ENCODE measurements at places on chromosomes 5 and 9.

DNA sequence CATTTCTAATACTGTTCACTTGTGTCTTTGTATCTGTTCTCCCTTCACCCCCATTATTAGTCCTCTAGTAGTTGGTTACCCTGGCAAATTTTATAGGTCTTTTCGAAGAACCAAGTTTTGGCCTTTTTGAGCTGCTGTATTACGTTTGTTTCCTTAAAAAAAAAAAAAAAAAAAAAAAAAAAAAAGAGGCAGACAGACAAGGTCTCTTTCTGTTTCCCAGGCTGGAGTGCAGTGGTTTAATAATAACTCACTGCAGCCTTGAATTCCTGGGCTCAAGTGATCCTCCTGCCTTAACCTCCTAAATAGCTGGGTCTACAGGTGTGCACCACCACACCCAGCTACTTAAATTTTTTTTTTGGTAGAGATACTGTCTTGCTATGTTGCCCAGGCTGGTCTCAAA, 20.9 kb downstream of the DDX4 start:
- DNase-seq = no peak

DNA sequence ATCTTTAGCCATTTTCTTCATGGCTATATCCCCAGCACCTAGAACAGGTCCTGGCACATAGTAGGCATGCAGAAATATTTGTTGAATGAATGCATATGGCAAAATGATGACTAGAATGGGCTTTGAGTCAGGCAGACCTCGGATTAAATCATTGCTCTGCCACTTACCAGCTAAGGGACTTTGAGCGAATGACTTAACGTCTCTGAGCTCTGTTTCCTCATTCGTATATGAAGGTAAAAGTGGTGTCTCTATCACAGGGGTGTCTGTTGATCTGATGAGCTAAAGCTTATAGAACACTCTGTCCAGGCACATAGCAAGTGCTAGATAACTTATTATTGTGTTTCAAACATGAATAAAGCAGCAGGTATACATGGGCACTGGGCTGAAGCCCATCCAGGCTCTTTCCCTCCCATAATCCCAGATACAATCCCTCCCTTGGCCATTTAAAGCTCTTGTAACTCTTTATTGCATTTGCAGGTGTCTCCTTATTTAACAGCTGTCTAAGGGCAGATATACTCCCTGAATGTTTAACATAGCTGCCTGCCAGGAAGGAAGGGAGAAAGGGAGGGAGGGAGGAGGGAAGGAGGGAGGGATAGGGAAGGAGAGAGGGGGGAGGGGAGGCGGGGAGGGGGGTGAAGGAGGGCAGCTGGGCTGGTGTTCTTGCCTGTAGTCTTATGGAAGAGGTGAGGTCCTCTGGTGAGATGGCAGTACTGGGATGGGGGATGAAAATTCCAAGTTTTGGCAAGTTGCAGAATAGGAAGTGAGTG, 23.2 kb upstream of the STXBP1 start:
- no peak for DNase-seq

GRCh38 chr5:63803165-63803564, 159.1 kb downstream of the HTR1A start:
- DNase-seq = no peak

- DNase-seq = no peak
Measured at GRCh38 chr9:37471942-37472684, 6.9 kb upstream of the ZBTB5 start.

GRCh38 chr5:44875661-44876605, 67.2 kb downstream of the MRPS30 start:
- DNase-seq = no peak

- DNase-seq = no peak
Measured at GRCh38 chr9:132717326-132717945, 47.2 kb downstream of the GTF3C4 start.

DNA sequence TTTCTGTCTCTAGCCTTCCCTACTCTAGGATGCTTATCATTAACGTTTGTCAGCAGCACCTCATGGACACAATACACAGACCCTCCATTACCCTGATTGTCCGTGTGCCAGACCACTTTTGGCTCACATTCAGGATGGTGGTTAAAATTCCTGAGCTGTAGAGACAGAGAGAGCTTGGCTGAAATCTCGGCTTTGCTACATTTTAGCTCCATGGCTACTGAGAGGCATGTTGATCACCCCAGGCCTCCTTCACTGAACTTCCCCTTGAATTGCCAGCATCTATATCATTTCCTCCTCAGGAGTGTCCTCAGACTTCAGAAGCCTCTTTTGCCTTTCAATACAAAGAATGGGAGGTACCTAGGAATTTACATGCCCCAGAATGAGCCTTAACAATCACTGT, 104.7 kb upstream of the ISL1 start:
- DNase-seq = no peak

GRCh38 chr9:135281791-135282737, 194.6 kb downstream of the OLFM1 start:
- DNase-seq = no peak

GRCh38 chr5:59789894-59790293, 103.6 kb downstream of the PDE4D start:
- DNase-seq = no peak

GRCh38 chr5:82525626-82526025, 247.5 kb upstream of the RPS23 start:
- no peak for DNase-seq

GRCh38 chr5:157793301-157793700, 49.8 kb downstream of the LSM11 start:
- DNase-seq = no peak

DNA sequence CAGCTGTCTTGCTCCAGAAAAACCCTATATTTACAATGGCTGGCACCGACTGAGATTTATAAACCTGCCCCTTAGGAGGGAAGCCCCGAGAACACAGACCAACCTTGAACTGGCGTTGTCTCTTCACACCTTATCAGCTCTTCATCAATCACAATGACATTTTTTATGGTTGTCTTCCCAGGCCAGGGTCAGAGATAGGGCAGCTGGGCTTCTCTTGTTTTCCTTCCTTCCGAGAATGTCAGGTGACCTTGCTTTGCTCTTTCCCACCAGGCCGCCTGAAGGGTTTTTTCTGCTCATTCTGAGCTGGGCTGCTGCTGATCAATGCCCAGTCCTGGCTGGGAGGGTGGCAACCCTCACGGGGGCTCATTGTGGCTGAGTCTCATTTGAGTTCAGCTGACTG, 619.1 kb downstream of the CCDC171 start:
- DNase-seq = no peak

DNA sequence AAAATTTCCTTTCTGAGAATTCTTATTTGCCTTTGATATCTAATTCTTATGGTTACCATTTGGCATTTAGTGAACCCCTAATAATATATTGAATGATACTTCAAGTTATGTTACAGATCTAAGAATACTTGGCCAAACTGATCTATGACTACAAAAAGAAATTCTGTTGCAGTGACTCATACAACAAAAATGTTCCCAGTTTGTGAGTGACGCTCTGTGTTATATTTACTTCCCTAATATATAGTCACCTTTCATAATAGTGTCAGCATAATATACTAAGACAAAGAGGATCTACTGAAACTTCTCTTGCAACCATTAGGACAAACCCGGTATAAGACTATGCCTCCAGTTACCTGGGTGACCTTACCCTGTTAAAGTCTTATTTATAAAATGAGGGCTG, 216.9 kb upstream of the TLX3 start:
- no peak for DNase-seq

GRCh38 chr5:127038550-127038949, 8.2 kb upstream of the MARCHF3 start:
- DNase-seq = no peak

DNA sequence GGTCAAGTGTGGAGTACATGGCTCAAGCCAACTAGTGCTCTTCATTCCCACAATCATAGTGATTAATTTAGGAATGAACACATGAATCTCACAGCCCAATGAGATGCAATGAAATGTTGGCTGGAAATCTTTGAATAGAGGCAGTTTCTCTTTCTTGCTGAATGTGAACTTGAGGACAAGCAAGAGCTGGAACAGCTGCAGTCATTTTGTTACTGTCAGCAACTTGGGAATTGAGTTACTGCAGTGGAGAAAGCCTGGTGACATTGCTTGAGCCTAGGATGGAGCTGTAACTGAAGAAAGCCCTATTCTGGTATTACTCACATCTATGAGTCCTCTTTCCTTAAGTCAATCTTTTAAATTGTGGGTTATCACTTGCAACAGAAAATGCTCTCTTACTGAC, 62.3 kb downstream of the YIPF5 start:
- no peak for DNase-seq

DNA sequence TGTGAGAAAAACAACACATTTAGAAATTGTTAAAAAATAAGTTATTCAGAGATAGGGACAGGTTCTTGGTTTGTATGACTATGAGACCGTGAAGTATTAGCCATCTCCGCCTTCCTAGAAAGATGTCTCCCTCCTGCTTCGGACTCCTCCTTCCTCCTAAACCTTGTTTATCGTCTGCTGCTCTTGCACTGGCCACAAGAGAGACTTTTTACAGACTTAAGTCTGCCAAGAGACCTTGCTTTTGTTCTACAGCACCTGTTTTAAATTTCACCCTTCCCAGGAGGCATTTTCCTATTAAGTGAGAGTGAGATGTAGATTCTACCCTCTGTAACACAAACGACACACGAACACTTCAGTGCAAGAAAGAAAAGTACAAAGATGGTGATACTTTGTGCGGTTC, 274.6 kb downstream of the ARHGEF28 start:
- no peak for DNase-seq

DNA sequence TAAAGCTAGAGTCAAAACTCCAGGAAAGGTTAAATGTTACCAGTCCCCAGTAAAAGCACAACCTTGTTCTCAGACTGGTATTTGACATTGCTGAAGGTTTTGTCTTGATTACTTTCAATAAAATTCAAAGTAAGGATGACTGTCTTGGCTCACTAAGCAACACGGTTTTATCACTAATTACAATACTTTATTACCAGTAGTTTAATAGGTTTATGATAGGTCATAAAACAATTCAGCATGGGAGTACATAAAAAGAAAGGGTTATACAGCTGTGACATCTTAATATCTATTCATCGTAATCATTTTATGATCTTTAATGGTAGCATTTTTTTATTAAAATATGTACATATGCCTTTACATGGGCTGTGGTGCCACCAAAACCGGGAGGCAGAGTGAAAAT, 370.7 kb upstream of the IRX2 start:
- no peak for DNase-seq

DNA sequence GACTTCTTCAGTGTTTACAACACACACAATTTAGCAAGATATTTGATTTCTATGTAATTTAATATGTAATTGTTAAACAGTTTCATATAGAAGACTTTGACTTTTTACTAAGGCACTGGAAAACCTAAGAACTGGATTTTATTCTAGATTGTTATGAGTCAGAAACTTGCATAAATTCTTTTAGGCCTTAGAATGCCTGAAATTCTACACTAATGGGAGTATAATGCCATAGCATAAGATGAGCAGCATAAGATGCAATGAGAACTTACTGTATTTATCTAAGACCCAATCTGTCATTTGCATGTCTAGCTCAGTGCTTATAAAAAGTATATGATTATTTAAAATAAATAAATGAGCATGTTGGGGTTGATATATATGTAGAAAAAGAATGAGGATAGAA, 285.2 kb downstream of the CDH12 start:
- no peak for DNase-seq

- no peak for DNase-seq
Measured at GRCh38 chr9:112288029-112288428, 45.4 kb downstream of the PTBP3 start.

GRCh38 chr5:10366310-10367272, 13.1 kb downstream of the MARCHF6 start:
- DNase-seq = no peak

DNA sequence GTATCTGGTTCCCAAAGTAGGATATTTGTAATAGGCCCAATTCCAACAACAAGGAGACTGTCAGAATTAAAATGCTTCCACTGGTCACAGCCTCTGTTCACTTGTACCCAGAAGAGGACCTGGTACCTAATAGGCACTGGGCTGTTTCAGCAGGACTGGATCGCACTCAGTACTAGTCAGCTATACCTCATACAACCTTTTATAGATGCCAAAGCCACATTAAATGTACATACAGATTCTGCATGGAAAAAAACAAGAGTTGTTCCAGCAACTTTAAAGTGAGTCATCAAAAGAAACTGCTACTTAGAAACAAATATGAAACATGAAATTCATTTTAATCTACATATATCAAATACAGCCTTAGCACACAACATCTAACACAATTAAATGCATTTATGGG, 87.5 kb downstream of the GPR21 start:
- DNase-seq = no peak

- no peak for DNase-seq
Measured at GRCh38 chr9:80649496-80649895, 1039.9 kb downstream of the TLE1 start.

DNA sequence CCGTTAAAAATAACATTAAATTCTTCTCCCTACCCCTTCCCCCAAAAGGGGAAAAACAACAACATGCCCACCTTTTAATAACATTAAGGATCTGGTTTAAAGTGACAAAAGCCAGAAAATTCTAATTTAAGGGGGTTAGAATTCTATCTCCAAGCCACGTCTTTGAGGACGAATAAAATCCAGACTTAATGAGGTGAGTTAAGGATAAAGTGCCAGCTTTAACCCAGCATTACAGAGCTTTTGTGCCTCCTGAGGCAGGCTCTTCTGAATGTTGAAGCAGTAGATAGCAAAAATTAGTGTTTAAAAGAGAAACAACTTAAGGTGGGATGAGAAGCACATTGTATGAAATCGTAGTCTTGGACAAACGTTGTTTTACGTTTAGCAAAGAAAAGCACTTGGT, 329.0 kb upstream of the MPDZ start:
- DNase-seq = no peak

DNA sequence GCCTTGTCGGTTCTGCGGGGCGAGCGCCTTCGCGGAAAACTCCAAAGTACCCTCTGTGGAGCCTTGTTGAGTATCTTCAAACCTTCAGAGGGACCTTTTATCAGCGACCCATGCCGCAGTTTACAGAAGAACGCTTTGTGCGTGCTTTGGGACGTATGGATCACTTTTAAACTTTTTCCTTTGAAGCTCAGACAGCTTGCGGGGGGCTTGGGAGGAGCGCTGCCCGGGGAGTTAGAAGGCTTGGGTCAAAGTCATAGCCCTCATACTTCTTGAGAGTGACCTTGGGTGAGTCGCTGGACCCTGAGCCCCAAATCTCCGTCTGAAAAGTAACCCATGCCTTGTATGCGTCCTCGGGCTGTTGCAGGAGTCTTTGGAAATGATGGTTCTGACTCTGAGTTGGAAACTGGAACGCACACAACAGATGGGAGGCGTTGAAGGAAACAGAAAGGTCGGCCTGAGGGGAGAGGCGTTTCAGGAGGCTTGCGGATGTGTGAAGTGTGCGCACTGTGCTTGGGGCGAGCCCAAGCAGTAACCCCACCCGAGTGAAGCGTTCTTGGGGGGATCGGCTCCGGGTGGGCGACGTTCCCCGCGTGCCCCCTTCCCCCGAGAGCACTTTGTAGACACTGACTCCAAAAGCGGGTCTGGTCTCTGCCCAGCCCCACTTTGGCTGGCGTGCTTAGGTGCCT, 661 bp upstream of the SLC25A51 start:
- no peak for DNase-seq

- no peak for DNase-seq
Measured at GRCh38 chr9:117734523-117735314, 30.5 kb downstream of the TLR4 start.

All from activated T-helper 1 cell treated with Interleukin-2 at 50 U/mL for 16 hours (primary cell).